ENCODE measurements at places on chromosomes 13 and 19.

DNA sequence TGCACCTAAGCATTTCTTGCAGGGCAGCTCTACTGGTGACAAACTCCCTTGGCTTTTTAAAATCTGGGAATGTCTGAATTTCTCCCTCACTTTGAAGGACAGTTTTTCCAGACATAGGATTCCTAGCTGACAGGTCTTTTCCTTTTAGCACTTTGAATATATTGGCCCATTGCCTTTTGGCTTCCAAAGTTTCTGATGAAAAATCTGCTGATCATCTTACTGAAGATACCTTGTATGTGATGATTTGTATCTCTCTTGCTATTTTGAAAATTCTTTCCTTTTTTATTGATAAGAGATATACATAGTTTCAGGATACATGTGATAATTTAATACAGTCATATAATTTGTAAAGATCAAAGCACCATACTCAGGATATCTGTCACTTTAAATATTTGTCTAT, 211.1 kb downstream of the ZIC5 start:
- no peak for DNase-seq

DNA sequence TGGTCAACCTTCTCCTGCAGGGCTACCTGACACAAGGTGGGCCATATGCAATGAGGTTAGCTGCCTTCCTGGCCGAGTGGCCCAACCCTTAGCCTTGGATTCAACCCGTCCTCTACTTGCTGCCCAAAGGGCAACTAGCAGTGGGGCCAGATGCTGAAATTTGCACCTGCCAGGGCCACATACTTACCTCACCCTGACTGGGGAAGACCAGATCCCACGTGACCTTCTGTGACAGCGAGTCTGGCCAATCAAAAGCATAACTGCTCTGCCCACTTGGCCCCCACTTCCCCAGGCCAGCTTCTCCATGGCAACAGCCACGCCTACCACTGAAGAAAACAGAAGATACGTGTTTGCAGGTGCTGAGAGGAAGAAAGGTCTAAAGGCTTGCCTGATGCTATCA, 10.9 kb downstream of the PEG3 start:
- no peak for DNase-seq

- no peak for DNase-seq
Measured at GRCh38 chr13:43514311-43514710, 272.5 kb downstream of the ENOX1 start.

- peak; percentile 15 for DNase-seq
Measured at GRCh38 chr13:99442273-99442895, 58.9 kb upstream of the TM9SF2 start.

GRCh38 chr13:30984620-30985019, 52.2 kb downstream of the TEX26 start:
- no peak for DNase-seq

DNA sequence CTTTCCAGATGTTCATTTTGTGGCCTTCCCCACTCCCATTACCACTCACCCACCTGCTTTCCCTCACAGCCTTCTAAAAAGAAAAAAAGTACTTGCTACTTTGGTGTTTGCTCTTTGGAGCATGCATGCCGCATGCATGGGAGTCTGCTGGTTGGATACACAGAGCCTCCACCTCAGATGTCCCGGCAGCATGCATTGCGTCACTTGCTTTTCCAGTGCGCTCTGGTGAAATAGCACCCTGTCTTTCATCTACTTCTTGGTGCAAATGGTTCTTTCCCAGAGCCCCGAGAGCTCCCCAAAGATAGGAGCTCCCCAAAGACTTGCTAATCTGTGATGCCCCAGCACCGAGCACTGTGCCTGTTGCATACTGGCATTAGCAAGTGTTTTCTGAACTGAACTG, 333.2 kb upstream of the ZNF507 start:
- no peak for DNase-seq

DNA sequence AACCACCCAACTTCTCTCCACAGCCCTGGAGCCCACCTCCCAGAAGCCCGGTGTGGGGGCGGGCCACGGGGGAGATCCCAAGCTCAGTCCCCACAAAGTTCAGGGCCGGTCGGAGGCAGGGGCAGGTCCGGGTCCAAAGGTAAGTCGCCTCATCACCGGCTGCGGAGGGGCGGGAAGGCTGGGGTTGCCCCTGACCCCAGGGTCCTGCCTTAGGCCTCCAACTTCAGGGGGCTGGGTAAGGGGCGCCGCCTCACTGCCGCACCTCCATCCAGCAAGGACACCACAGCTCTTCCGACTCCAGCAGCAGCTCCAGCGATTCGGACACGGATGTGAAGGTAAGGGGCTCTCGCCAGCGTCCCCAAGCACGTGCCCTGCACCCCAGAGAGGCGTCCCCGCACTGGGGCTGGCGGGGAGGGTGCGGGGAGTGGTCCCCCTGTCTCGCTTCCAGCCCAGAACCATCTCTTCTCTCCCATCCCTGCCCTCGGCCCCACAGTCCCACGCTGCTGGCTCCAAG, 358 bp downstream of the C19orf33 start:
- DNase-seq: no peak

DNA sequence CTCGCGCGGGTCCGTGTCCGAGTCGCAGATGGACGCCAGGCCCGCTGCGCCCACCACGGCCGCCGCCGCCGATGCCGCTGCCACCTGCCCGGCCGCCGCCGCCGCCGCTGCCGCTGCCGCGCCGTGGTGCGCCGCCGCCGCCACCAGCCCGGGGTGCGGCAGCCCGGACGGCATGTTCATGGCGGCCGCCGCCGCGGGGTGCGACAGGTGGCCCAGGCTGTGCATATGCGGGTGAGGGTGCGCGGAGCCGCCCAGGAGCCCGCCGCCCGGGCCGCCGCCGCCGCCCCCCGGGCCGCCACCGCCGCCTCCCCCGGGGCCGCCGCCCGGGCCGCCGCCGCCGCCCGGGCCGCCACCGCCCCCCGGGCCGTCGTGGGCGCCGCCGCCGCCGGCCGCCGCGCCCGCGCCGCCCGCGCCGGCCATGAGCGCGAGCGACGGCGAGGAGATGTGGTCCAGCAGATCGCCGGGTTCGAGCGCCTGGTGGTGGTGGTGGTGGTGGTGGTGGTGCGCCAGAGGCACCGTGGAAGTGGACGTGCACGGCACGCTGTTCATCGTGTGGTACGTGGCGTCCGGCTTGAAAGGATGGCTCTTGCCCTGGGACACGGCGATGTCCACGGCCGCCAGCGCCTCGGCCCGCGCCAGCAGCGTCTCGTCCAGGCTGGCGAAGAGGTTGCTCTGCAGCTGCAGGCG, 1.3 kb downstream of the POU4F1 start:
- no peak for DNase-seq

GRCh38 chr13:19172007-19172646, 9.5 kb downstream of the TUBA3C start:
- no peak for DNase-seq

GRCh38 chr13:102900193-102900608, 54.4 kb downstream of the ERCC5 start:
- no peak for DNase-seq

DNA sequence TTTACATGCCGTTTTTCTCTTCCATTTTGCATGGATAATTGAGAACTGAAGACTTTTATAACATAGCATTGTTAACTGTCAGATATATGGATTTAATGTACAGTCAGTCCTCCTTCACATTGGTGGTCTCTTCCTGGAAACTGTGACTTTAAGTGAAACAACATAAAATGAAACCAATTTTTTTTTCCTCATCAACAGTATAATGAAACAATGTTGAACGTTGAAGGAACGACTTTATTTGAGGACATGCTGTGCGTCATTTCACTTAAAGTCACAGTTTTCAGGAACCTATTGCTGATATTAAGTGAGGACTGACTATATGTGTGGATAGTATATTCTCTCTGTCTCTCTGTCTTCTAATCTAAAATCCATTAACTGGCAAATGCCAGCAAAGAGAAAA, 54.8 kb downstream of the COG3 start:
- DNase-seq: no peak

- no peak for DNase-seq
Measured at GRCh38 chr13:89205856-89206520, 1534.8 kb downstream of the SLITRK5 start.

GRCh38 chr13:41995946-41996345, 35.0 kb upstream of the VWA8 start:
- DNase-seq: no peak

DNA sequence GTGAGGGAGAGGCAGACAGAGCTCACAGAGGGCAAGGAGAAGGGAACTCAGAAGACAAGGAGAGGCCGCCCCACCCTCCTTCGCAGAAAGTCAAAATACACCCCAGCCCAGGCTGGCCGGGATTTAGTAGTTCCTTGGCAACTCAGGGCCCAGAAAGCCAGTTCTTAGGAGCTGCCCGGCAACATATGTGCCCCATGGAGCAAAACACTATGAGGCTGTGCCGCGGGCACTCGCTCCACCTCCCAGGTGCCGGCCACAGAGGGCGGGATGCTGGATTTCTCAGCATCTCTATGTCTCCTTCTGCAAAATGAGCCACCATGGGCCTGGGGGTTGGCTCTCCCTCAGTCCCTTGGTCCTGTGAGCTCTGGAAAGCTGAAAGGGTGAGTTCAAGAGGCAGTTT, 93.8 kb upstream of the CACNA1A start:
- no peak for DNase-seq

DNA sequence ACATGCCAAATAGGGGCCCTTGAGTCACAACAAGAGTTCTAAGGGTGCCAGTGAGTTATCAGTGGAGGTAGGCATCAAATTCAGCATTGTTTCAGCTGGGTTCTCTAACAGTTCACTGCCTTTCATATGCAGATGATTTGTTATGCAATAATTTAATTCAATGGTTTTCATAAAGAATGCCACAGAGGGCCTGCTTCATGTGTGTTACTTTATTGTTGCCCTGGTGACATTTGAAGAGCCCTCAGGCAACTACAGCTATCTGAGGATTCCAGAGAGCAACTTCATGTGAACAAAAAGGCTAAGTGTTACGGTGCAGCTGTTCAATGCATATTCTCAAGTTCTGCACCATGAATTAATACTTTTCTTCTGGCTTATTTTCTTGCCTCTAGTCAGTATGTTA, 43.1 kb upstream of the STARD13 start:
- DNase-seq: no peak

DNA sequence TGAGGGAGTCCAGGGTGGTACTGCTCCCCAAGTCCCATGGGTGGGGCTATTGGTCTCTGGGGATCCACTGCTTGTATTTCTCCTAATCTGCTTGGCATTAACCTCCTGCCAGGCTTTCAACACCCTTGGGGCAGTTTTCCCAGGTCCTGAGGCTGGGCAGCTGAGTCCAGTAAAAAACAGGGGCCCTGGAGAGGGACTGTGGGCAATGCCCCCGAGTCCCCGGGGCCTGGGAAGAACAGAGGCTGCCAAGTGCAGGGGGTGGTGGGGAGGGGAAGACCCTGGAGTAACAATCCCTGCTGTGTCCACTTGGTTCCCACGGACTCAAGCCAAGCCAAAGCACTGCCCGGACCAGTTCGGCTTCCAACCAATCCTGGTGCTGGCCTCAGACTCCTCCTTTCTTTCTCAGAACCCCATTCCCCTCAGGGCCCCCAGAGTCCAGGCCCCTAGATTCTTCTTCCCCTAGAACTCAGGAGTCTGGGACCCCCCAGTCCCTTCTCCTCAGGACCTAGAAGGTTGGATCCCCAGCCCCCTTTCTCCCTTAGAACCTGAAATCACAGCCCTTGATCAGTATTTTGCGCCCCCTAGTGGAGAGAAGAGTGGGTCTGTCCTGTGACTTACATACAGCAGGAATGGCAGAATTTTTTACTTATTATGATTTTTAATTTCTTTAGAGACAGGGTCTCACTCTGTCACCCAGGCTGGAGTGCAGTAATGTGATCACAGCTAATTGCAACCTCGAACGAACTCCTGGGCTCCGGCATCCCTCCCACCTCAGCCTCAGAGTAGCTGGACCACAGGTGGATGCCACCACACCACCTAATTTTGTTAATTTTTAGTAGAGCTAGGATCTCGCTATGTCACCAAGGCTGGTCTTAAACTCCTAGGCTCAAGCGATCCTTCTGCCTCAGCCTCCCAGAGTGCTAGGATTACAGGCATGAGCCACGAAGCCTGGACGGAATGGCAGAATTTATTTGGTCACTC, 3.7 kb upstream of the CLPTM1 start:
- peak; percentile 78 for DNase-seq

DNA sequence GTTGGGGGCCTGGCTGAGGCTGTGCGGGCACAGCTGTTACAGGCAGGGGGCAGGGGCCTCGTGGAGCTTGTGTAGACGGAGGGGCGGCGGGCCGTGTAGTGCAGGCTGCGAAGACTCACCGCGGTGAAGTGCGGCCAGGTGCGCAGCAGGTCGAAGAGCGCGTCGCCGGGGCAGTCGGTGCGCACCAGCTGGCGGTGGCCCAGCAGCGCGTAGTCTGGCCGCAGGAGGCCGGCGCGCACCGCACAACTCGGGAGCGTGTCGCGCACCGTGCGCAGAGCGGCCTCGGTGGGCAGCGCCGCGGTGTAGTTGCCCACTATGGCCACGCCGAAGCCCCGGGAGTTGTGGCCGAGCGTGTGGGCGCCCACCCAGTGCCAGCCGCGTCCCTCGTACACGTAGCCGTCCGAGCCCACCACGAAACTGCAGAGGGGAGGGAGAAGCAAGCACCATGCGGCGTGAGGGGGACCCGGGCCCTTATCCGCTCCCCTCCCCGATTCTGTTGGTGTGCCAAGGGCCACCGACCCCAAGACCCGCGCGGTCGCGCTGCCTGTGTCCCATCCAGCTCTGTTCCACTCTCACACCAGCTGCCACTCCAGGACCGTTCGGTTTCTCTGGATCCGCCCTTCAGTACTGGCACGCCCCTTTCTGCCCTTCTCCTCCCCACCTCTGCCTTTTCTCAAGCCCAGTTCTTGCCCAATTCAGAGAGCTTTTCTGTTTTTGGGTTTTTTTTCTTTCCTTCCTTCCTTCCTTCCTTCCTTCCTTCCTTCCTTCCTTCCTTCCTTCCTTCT, 5.4 kb upstream of the RASAL3 start:
- DNase-seq: no peak

DNA sequence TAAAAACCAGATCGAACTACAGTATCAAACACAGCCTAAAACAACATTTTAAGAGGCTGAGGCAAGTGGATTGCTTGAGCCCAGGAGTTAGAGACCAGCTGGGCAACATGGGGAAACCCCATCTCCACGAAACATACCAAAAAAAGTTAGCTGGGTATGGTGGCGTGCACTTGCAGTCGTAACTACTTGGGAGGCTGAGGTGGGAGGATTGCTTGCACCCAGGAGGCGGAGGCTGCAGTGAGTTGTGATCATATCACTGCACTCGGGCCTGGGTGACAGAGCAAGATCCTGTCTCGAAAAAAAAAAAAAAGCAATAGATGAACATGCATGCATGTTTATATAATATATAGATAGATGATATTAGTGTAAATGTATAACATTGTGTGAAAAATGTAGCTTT, 5.2 kb upstream of the MRPS31 start:
- no peak for DNase-seq

- peak; percentile 44 for DNase-seq
Measured at GRCh38 chr13:44300895-44301638, 72.6 kb upstream of the SERP2 start.

DNA sequence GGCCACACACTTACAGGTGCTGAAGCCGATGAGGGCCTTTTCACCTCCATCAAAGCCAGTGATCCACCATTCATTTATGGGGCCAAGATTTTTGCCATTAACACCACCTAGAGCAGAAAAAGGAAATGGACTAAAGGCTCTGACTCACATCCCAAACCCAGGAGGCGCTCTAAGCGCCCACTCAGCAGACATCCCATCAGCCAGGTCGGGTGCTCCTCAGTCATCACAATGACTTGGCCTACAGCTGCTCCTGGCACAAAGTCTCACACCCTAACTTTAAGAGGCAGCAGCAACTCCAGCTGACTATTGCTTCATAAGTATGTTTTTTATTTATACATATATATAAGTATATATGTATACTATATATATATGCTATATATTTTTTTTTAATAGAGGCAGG, 36.1 kb upstream of the EIF3G start:
- DNase-seq: no peak

Measured in NCI-H2029 treated with DMSO at 0.1 percent for 48 hours (cell line).